ENCODE measurements at places on chromosomes 4 and X. TPM values are rescaled to one million over a fixed set of nuclear protein-coding genes. Genes with fewer than 3 reads are reported as not detected.

Gene GATA1
- not detected for total RNA-seq

Gene BANK1
- total RNA-seq: 0.91 TPM

Gene XAGE3
- not detected for total RNA-seq

Gene C1QTNF7
- total RNA-seq: 11.6 TPM

Gene SLC34A2
- total RNA-seq: not detected

Gene TCEAL5
- total RNA-seq: not detected

GRCh38 chrX:87634361-87634760, 116.8 kb downstream of the KLHL4 start:
- DNase-seq: no peak
- no peaks in the 10 kb centered on the region for H3K4me1 ChIP-seq
- no peaks in the 10 kb centered on the region for H3K27me3 ChIP-seq
- no peak overlapping the region for H3K4me3 ChIP-seq
- H3K36me3 ChIP-seq: no peaks in the 10 kb centered on the region

DNA sequence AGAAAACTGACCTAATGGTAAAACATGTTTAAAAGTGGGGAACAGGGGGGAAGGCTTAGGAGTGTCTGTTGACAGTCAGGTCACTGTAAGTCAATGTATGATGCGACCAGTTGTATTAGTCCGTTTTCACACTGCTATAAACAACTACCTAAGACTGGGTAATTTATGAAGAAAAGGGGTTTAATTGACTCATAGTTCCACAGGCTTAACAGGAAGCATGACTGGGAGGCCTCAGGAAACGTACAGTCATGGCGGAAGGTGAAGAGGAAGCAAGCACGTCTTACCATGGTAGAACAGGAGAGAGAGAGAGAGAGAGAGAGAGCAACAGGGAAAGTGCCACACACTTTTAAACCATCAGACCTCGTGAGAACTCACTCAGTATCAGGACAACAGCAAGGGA, 13.0 kb upstream of the PLAC1 start:
- H3K36me3 ChIP-seq: no peaks in the 10 kb centered on the region
- DNase-seq: no peak
- no peaks in the 10 kb centered on the region for H3K27me3 ChIP-seq
- peaks cover 4% of the 10 kb centered on the region for H3K4me1 ChIP-seq

GRCh38 chr4:6573551-6573950, 1.4 kb upstream of the MAN2B2 start:
- H3K27ac ChIP-seq: no peak overlapping the region
- H3K4me3 ChIP-seq: no peak overlapping the region
- no peak for DNase-seq

- DNase-seq: peak; percentile 47
- H3K27ac ChIP-seq: no peak overlapping the region
- no peak overlapping the region for H3K4me3 ChIP-seq
- peaks cover 11% of the 10 kb centered on the region for H3K4me1 ChIP-seq
- H3K27me3 ChIP-seq: peaks cover 10% of the 10 kb centered on the region
- H3K36me3 ChIP-seq: no peaks in the 10 kb centered on the region
These were observed 9.0 kb upstream of the PITX2 start for GRCh38 chr4:110631584-110632505.

DNA sequence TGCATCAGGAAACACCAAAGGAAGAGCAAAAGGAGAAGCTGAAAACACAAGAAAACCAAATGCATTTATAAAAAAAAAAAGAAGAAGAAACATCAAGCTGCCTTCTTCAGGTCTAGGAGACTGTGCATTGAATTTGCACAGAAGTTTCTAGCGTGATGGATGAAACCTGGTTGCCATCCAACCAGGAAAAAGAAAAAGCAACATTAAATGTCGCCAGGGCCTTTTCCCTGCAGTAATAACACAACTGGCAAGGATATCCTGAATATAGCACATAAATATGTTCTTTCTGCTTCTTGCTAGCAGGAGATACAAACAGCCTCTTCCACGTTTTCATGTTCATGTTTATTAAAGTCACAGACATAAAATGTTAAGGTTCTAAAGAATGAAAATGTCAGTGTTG, 60.8 kb upstream of the ZFP42 start:
- H3K4me1 ChIP-seq: no peaks in the 10 kb centered on the region
- H3K36me3 ChIP-seq: no peaks in the 10 kb centered on the region
- H3K27ac ChIP-seq: no peak overlapping the region
- H3K4me3 ChIP-seq: no peak overlapping the region
- no peaks in the 10 kb centered on the region for H3K27me3 ChIP-seq
- DNase-seq: no peak

- no peaks in the 10 kb centered on the region for H3K36me3 ChIP-seq
- H3K4me1 ChIP-seq: no peaks in the 10 kb centered on the region
- H3K4me3 ChIP-seq: no peak overlapping the region
- DNase-seq: no peak
- no peaks in the 10 kb centered on the region for H3K27me3 ChIP-seq
These were observed 576.8 kb downstream of the GBA3 start for GRCh38 chr4:23269566-23269965.

- no peak overlapping the region for H3K4me3 ChIP-seq
- H3K36me3 ChIP-seq: no peaks in the 10 kb centered on the region
- peaks cover 81% of the 10 kb centered on the region for H3K4me1 ChIP-seq
- DNase-seq: no peak
These were observed 96.5 kb downstream of the ARHGAP10 start for GRCh38 chr4:147828331-147828905.

DNA sequence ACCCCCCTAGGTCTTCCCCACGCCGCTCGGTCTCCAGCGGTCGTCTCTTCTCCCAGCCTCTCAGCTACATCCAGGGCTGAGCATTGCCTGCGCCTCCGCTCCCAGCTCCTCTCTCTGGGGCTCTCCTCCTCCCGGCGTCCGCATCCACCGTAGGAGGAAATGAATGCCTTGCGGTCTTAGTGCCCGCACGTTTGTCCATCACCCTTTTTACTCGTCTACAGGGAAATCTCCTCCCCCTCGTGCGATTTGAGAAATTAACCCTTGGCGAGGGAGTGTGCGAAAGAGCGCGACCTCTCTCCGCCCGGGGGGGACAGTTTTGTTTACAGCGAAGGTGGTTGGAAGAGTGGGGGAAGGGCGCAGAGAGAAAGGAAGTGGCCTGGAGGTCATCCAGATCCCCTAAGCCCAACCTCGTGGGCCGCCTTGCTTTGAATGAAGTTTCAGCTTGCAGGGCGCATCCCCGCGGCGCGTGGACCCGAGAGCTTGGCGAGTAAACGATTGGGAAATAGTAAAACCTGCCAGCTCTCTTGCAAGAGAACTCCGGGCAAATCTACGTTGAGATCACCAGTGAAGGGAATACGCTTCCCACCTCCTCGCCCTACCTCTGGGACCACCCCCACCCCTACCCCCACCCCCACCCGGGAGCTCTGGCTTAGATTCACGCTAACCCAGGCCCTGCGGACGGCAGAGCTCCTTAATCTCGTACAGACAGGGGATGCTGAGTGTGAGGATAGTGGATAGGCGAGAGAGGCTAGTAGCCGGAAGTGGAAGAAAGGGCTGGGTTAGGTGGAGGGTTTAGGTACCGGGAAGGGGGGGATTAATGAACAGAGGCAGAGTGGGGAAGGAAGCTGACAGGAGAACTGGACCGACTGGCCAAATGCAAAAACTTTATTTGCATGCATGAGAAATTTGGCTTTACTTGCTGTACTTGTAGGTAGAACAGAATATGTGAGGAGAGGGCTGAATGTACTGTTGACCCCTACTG, at the start of gene ELOVL6:
ELOVL6 (minus strand) TSS at position 181 of the 982 bp plus-strand sequence. CDS start 280 bp downstream, outside the sequence.
- no peaks in the 10 kb centered on the region for H3K4me1 ChIP-seq
- no peaks in the 10 kb centered on the region for H3K36me3 ChIP-seq
- peak; percentile 33 for DNase-seq

- no peak for DNase-seq
- H3K4me3 ChIP-seq: no peak overlapping the region
- no peaks in the 10 kb centered on the region for H3K36me3 ChIP-seq
- no peaks in the 10 kb centered on the region for H3K27me3 ChIP-seq
These were observed 638.1 kb upstream of the AGA start for GRCh38 chr4:178080312-178080711.

- no peaks in the 10 kb centered on the region for H3K27me3 ChIP-seq
- no peak overlapping the region for H3K4me3 ChIP-seq
- no peak for DNase-seq
- H3K36me3 ChIP-seq: peaks cover 5% of the 10 kb centered on the region
These were observed 25.0 kb downstream of the ASMTL start for GRCh38 chrX:1427756-1428155.
